ENCODE measurements at places on chromosomes 12 and 14.

- no peak for DNase-seq
These were observed 85.7 kb downstream of the KIF26A start for GRCh38 chr14:104224131-104224505.

GRCh38 chr14:94001016-94001415, 3.9 kb downstream of the CCDC197 start:
- DNase-seq, result peak; percentile 36

- DNase-seq, result no peak
These were observed 5.3 kb upstream of the SERPINA4 start for GRCh38 chr14:94555991-94556390.

DNA sequence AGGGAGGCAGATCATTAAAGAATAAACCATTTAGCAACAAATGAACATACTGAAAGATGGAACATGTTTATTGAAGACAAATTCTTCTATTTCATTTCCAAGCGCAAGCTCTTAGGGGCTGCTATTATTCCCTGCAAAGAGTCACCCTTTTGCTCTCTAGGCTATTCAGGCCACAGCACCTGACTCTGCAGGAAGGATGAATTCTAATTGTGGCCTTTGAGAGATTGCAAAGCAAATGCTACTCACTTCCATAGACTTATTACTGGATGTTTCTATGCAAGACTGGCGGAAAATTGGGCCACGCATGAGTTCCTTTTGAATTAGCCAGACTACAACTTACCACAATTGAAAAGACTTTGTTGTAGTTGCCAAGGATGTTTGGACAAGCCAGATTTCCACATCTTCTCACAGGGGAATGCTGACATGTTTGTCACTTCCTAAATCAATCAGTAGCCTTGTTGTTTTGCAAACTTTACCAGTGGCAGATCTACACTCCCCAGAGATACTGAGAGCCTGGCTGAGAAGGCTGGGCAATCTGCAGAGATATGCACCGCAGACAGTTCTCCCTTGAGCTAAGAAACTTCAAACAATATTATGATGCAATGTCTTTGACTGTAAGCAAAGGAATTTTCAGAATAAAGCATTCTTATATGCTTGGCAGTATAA, 334.3 kb upstream of the SYT1 start:
- no peak for DNase-seq

- DNase-seq, result no peak
These were observed 160.5 kb downstream of the PIK3C2G start for GRCh38 chr12:18421867-18422266.

GRCh38 chr12:26748741-26749431, 84.1 kb downstream of the ITPR2 start:
- peak; percentile 23 for DNase-seq

GRCh38 chr14:32683679-32684078, 255.0 kb upstream of the NPAS3 start:
- no peak for DNase-seq

GRCh38 chr14:65833267-65833880, 420.8 kb downstream of the FUT8 start:
- no peak for DNase-seq

DNA sequence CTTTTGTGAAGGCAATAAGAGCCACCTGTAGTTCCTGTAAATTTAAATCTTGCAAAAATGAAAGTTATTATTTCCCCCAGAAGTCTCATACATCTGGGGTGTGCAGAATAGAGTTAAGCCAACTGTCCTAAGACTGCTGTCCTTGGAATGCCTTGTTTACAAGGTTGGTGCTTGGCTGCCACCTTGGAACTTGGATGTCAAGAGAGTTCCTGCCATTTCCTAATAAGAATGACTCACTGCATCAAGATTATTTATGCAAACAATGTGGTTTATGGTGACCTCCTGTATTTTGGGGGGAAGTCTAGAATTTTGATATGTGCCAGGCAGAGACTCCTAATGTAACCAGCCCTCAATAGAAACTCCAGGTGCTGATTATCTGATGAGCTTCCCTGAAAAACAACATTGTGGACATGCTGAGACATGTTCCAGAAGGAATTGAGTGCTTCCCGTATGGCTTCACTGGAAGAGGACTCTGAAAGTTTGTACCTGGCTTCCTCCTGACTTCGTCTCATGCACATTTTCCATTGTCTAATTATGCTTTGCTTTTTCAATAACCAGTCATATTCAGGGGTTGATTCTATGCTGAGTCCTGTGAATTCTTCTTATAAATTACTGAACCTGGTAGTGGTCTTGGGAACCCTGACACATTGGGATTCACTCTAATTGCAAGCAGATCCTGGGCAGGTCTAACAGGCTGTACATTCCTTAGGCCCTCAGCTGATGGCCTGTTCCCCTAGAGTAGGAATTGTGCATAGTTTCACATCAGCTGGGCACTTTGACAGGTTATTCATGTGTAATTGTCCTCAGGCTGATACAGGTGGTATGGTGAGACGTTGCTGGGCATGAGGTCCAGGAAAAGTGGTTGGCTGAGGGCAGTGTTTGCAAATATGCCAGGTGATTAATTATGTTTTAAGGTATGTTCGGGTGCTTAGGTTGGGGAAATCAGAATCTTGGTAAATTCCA, 1370.7 kb upstream of the TMEM132C start:
- DNase-seq, result no peak

- no peak for DNase-seq
These were observed 7.8 kb downstream of the BHLHE41 start for GRCh38 chr12:26116829-26117715.

- no peak for DNase-seq
These were observed 74.9 kb downstream of the PCNX1 start for GRCh38 chr14:70982200-70982599.

GRCh38 chr12:67772267-67773169, 124.0 kb downstream of the DYRK2 start:
- DNase-seq, result no peak

GRCh38 chr14:28671425-28671824, 95.2 kb upstream of the FOXG1 start:
- no peak for DNase-seq

DNA sequence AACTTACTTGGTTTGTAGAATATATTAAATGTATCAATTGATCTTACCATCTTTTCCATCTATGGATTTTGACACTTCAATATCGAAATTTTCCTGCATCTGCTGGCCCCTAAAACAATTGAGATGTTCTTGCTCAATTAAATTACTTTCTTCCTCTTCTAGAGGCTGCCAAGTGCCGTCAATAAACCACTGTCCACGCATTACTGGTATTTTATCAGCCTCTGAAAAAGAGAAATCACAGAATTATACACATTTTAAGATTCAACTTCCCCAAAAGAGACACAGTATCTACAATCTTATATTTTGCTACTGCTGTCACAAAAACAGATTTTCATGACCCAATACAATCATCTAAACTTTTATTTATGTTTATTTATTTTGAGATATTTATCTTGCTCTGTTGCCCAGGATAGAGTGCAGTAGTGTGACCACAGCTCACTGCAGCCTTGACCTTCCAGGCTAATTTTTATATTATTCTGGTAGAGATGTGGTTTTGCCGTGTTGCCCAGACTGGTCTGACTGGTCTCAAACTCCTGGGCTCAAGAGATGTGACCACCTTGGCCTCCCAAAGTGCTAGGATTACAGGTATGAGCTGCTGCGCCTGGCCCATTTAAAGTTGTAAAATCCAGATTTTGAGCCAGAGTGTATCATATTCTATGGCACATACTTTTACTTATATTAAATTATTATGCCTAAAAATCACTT, 49.3 kb downstream of the DDHD1 start:
- no peak for DNase-seq

DNA sequence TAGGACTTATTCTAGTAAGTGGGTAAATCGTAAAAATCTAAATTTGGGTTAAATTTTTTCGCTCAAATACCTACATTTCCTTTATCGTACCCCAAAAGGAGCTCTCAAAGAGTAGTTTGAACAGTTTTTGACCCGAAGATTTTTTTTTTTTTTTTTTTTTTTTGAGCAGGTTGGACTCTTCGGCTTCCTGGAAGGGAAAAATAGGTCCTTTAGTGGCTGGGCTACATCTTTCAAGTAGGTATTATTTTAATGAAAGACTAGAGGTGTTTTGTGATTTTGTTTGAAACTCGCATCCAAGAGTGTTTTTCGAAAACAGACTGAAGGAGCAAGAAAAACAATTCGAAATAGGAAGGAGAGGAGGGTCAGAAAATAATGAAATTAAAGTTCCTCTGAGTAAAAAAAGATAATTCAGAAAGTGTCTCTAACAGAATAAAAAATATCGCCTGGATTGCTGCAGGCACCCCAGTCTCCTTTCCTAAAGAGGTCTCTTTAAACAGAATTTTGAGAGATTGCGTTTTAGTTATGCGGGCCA, 6.0 kb downstream of the CDKN1B start:
- no peak for DNase-seq

DNA sequence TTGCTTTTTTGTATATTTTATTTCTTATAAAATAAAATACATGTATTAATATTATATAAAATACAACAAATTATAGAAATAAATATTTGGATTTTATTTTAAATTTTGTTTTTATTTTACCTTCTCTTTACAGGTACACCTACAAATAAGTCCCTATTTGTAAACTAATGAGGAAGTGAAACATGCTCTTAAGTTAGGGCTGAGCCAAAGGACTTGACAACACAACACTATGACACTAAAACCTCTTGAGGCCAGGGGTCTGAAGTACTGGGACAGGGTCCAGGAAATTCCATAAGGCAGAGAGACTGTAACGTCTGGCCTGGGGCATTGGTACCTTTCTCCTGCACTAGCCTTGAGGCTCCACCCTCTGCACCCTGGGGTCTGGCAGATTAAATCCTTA, 293.2 kb downstream of the FOXN3 start:
- DNase-seq, result no peak

DNA sequence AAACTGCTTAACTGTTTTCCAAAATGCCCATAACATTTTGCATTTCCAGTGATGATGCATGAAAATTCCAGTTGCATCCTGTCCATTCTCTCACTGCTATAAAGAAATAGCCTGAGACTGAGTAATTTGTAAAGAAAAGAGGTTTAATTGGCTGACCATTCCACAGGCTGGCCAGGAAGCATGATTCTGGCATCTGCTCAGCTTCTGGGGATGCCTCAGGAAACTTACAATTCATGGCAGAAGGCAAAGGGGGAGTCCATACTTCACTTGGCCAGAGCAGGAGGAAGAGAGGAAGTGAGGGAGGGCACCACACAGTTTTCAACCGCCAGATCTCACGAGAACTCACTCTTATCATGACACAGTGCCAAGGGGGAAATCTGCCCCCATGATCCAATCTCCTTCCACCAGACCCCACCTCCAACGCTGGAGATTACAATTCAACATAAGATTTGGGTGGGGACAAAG, 18.2 kb upstream of the CLEC2D start:
- DNase-seq, result no peak

- no peak for DNase-seq
These were observed 5.9 kb upstream of the ALG10 start for GRCh38 chr12:34016361-34016760.

- no peak for DNase-seq
These were observed 33.8 kb upstream of the IRF2BPL start for GRCh38 chr14:77062261-77062660.

DNA sequence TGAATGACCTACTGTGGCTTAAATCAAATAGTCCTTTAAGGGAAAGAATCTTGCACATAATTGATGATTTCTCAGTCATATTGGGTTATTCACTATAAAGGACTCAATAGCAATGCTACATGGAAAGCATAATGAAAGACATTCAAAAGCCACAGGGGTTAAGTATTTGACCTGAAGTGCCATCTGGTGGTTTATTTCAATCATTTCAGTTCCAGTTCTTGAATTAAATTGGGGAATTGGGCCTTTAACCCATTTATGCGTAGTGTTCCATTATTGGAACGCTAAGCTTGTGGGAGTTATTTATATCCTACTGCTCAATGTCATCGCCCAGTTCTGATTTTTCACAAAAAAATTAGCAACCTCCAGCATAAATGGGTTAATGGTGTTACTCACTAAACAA, 41.3 kb upstream of the C12orf71 start:
- DNase-seq, result no peak

DNA sequence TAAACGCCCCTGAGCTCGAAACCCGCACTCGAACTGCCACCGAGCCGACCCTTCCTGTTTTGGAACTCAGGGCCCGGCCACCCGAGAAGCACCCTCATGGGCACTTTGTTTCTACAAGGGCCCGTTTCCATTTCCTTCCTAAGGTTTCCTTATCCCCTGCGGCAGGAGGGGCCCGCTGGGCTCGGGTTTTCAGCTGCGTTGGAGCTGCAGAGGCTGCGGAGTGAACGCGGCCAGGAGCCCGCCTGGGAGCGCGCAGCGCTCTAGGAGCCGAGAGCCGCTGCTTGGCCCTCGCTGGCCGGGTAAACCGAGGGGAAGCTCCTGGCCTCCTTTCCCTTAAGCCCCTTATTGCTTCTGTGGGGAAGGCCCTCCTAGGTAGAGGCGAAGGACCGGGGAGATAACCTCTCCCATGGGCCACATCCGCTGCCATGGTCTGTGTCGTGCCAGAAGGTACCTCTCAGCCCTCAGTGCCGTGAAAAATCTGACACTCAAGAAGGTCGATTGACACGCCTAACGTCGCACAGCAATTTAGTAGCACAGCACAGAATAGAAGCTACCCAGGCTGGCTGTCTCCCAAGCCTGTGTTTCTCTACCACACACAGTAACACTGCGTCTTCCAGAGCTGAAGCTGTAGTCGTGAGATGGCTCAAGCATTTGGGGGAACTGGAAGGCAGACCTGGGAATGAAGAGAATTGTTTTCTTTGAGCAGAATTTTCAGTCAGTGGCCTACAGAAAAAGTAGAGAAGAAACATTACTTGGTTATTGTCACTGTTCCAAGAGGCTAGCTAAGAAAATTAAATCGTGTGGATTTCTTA, 12.9 kb upstream of the CALM1 start:
- DNase-seq, result no peak

- peak; percentile 56 for DNase-seq
These were observed 188.1 kb downstream of the SLC5A8 start for GRCh38 chr12:101021911-101022388.

- DNase-seq, result no peak
These were observed 93.1 kb downstream of the PPM1H start for GRCh38 chr12:62841846-62842245.

DNA sequence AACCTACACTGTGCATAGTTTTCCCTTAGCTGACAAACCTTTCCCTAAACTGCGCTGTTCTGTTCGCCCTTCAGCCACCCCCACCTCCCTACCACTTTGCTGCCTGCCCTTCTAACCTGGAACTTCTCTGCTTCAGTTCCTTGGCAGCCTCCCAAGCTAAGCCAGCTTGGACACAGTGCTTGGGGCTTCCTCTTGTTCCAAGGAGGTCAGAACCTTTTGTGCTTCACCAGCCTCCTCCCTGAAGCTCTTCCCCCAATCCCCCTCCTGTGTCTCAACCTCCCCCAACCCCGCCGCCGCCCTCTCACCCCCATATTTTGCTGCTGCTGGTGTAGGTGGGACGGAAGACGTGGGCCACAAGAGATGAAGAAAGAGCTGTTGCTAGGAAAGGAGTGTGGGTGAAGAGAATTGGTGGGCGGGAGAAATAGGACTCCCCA, 8.1 kb upstream of the RIC8B start:
- DNase-seq, result no peak
